Left kidney (tissue), 8 donors: ENCODE measurements at places on chromosomes 5 and 9.

DNA sequence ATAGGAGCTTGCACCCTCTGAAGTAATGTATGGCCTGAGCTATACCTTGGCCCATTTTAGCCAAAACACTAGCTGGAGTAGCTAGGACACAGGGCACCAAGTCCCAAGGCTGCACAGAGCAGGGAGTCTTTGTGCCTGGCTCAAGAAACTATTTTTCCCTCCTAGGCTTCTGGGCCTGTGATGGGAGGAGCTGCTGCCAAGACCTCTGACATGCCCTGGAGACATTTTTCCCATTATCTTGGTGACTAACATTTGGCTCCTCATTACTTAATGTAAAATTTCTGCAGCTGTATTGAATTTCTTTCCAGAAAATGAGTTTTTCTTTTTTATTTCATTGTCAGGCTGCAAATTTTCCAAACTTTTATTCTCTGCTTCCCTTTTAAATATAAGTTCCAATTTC is 1099.2 kb downstream of the CDH18 start:
- DNase-seq: no peak

GRCh38 chr9:116497095-116497890 is 189.8 kb upstream of the TRIM32 start:
- no peak for DNase-seq

DNA sequence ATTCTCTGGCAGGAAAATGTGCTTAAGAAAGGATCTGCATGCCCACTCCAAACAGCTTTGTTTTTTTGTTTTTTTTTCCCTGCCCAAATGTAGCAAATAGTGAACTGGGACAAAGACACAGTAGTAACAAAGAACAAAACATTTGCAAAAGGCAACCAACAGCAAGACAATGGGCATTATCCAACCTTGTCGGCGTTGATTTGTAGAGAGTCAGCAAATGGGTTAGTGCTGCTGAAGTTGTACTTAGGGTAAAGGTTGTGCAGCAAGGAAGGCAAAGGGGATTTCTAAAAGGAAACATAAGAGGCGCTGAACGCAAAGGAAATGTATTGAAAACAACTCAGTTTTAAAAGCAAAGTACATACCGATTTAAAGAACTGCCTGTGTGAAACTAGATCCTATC is 136.2 kb downstream of the MPDZ start:
- no peak for DNase-seq

DNA sequence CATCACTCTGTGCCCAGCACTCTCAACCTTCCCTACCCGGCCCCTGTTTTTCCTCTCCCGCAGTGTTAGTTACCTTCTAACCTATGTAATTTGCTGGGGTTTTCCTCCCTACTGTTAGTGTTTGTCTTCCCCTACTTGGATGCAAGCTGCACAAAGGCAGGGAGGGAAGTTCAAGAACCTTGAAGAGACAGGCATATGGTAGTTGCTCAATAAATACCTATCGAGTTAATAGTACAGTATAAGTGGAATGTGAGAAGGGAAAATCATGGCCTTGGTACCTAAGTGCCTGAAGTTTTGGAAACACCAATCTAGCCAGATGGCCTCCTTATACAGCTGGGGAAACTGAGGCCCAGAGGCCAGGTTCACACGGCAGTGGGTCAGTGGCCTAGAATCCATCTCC is 24.2 kb downstream of the PDGFRB start:
- no peak for DNase-seq

DNA sequence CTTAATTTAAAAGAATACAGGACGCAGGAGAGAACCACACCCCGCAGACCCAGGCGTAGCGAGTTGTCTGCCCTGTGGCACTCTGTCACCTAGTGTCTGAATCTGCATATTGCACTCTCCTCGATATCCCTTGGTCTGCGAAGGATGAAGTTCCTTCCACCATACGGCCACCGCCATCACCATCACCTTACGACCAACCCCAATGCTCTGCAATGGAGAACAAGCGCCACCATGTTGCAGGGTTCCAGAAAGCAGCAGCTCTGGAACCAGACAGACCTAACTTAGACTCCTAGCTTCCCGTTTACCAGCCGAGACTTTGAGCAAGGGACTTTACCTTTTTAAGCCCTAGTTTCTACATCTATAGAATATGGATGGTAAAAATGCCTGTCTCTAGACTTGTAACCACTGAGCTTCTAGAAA is 77.4 kb upstream of the DMRT1 start:
- DNase-seq: peak; percentile 50

DNA sequence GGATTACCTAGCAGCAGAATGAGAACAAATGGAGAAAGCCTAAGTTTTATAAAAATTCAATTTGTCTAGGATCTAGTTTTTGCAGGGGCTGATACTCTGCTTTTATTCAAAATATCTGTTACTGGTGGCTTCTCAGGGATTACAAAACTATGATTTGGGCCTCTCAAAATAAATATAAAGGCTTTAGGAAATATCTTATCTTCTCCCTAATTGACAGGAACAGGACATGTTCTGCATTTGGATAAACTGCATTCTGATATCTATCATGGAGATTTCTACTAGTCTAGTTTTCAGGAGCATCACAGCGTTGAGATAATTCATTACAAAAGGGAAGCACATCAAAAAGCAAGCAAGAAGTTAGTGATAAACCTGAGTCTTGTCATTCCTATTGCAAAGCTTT is 127.1 kb upstream of the ITGA1 start:
- DNase-seq: no peak

GRCh38 chr5:155418960-155419579 is 405.5 kb downstream of the KIF4B start:
- DNase-seq: peak; percentile 3

GRCh38 chr5:115542086-115542485 is 2.5 kb downstream of the FEM1C start:
- no peak for DNase-seq

GRCh38 chr5:68332556-68332955 is 117.0 kb downstream of the PIK3R1 start:
- DNase-seq: no peak

DNA sequence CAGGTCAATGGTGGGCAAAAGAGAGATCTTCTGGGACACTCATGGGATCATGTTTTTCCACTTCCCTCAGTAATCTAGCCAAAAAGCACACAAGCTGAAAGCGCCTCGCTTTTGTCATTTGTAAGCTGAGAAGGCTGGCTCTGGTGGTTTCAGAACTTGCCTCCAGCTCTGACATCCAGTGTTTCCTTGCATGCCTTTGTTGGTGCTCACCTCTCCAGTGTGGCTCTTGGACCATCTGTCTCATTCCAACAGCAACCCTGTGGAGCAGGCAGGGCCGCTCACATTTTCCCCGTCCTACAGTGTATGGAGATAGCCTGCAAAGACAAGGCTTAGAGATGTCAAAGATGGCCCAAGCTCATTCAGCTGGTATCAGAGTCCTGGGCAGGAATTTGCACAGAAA is 160.8 kb upstream of the KLF4 start:
- DNase-seq: no peak

DNA sequence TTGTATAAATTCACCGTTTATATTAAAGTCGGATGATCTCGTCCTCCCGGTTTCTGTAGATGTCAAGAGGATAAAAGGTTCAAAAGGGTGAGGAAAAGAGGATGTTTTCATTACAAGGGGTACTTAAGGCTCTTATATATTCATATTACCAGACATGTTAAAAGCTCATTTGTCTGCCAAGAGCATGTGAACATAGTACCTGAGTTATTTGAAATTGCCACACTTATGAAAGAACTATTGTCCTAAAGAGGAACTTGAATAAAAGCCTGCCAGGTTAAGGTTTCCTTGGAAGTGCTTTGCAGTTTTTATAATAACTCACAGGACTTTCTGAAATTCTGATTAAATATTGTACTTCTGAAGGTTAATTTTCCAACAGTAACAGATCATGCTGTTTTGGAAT is 1915.1 kb downstream of the MAT2B start:
- no peak for DNase-seq

DNA sequence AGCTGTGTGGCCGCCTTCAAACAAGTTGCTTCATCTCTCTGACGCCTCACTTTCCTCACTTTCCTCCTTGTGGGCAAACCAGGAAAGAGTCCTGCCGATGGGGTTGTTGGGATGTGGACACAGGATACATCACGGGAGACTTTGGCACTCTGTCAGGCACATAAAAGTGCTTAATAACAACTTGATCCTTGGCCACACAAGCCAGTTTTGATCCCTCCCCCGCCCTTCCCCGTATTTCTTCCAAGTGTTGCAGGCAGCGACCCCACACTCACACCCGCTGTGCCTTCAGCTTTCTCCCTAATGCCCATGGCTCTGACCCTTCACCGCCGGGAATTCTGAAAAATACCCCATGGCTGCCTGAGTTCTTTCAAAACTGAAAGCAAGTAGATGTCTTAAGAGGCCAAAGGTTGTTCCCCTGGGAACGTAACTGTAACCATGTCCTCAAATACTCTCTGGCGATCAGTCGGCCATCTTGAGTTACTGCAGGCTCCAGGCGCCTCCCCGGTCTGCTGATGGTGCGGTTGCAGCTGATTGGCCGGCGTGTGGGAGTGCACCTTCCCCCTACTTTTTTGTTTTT is 59.8 kb downstream of the ARHGEF37 start:
- peak; percentile 53 for DNase-seq

DNA sequence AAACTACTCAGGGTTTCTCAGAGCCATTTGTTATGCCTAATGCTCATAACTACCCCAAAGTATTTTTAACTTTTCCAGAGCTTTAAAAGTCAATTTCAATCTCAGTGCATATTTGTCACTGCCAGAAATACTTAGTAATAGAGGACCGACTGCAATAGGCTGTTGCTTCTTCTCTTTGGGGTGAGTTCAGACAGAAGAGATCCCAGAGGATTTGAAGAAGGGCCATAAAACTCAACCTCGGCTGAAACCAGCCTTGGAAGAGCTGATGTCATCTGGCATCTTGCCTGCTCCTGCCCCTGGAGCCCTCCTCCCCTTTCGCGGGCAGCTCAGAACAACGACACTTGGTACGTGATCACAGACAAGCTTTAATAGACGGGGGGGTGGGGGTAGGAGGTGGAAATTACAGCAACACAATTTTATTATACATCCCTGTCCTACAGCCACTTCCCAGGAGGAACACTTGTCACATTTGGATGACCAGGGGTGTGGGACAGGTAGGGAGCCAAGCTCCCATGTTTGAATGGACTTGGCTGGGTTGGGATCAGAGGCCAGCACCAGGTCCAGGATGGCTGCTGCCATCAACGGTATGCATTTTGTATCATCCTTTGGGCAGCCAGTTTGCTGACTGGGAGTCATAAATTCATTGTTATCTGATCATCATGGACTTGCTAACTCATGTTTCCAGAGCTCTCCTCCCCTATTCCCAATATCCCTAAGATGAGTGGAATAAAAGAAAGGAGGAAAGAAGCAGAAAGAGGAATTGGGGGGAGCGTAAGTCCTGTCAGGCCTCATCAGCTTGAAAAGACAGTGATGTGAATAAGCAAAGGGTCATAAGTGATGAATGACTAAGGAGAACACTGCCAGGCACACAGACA is 186.6 kb upstream of the PANK3 start:
- DNase-seq: peak; percentile 50

- DNase-seq: no peak
These were observed 30.0 kb upstream of the SLC6A19 start for GRCh38 chr5:1171340-1171941.

DNA sequence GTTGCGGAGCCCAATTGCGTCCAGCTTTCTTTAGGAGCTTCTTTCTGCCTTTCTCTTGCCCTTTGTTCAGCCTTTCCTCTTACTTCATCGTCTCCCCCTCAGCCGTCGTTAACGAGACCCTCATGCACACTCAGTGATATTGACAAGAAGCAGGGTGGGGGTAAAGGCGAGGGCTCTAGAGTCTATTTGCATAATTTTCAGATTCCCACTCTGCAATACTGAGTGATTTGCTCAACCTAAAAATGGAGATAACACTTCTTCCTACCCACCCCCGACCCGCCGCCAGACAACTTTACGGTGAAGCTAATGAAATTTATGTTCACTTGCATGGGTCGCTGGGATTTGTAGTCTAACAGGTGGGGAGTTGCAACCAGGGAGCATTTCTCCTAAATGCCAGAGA is 1.3 kb upstream of the TBC1D2 start:
- DNase-seq: no peak

GRCh38 chr9:135184181-135185053 is 96.9 kb downstream of the OLFM1 start:
- DNase-seq: no peak

GRCh38 chr5:61768692-61769281 is 436.7 kb downstream of the ZSWIM6 start:
- no peak for DNase-seq

GRCh38 chr5:36763454-36763853 is 113.1 kb upstream of the NIPBL start:
- no peak for DNase-seq

DNA sequence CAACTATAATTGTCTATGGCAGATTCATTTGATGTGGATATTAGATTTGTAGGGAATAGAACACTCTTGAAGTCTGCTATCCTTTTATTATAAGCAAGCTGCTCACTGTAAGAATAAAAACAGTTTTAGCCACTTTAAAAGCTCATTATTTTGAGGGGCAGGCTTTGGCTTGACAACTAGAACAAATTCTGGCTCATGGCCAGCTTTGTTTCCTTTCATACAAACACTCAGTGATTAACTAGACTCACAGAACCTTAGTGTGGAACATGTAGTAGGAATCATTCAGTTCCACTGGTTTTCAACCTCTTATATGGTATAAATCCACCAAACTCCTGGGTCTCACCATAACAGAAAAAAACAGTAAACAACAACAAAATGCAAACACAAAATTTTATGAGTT is 27.4 kb upstream of the CEP120 start:
- peak; percentile 50 for DNase-seq

DNA sequence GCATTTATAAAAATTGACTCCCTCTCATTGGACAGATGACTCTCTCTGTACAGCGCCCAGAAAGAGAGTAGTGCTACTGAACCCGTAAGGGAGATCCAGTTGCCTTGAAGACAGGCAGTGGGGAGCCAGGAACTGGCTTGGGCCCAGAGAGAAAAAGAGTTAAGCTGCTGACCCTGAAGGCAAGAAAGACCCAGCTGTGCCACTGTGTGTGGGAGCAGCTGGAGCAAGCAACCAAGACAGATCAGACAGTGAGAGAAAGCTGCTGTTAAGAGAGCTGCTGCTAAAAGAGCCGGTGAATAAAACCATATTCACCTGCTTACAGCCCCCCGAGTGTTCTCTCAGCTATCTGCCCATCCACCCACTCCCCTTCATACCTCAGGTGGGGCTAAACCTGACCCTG is 149.7 kb upstream of the ADAMTS16 start:
- DNase-seq: no peak

DNA sequence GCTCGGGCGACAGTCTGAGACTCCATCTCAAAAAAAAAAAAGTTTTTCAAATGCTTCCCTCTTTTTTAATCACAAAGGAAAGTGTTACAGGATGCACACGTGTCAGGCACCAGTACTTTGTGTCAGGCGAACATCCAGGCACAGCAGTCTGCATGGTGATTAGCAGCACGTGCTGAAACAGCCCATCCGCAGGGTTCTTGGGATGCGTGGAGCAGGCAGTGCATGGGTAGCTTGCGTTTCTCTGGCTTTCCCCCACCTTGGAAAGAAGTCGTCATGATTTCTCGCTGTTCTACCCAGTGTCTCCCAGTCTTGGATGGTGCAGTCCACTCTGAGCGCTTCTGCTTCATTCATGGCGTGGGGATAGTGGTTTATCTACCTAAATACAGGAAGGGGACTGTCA is 35.4 kb downstream of the GPR107 start:
- no peak for DNase-seq
